Femur (tissue), 1 donor: ENCODE measurements at places on chromosomes 3 and 15.

- peak; percentile 50 for DNase-seq
Measured at GRCh38 chr3:155744010-155744625, 753 bp downstream of the PLCH1 start.

DNA sequence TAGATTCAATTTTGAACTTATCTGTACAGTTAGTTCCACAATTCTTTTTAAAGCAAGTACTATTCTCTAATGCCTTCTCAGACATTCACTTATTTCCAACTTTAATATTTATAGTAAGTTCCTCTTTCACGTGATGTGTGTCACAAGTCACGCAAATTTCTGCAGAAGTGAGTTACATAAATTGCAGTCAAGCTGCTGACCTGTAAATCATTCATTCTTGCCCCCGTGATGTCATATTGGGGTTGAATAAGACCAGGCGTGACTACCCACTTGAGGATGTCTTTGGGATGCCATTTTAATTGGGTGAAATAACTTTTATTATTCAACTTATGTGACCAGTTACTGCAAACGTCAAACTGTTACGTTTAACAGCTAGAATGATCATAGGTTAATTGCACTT, 15.1 kb downstream of the PPARG start:
- DNase-seq: no peak

- DNase-seq: no peak
Measured at GRCh38 chr15:88479169-88479568, 11.7 kb downstream of the MRPS11 start.

DNA sequence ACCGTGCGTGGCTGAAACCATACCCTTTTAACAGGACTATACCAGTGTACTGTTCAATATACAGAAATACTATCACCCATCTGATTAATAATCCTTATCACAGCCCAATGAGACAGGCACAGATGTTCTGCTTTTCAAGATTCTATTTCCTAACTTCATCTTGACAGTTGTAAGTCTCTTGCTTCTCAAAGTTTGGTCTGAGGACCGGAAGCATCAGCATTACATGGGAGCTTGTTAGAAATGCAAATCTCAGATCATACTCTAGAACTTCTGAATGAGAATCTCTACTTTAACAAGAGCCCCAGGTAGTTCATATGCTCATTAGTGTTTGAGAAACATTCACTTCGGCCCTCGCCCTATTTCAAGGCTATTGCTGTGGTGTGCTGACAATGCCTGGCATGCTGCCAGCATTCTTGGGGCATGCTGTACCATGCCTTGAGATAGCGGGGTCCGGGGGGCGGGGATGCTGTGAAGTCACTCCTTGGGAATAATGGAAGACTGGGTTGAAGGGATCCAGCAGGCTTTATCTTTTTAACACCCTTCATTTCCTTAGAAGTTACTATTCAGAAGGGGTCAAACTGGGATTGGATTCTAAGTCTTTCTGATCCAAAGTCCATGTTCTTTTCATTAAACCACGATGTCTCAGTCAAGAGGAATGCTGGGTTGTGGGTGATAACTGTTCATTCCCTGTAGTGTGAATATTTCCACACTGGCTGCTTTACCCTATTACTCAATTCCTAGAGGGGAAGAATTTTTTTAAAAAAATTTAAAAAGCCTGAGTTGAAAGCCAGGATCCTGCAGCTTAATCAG, 194.7 kb downstream of the LPP start:
- DNase-seq: peak; percentile 51

GRCh38 chr3:60282866-60283265, 968.4 kb downstream of the FHIT start:
- DNase-seq: no peak

DNA sequence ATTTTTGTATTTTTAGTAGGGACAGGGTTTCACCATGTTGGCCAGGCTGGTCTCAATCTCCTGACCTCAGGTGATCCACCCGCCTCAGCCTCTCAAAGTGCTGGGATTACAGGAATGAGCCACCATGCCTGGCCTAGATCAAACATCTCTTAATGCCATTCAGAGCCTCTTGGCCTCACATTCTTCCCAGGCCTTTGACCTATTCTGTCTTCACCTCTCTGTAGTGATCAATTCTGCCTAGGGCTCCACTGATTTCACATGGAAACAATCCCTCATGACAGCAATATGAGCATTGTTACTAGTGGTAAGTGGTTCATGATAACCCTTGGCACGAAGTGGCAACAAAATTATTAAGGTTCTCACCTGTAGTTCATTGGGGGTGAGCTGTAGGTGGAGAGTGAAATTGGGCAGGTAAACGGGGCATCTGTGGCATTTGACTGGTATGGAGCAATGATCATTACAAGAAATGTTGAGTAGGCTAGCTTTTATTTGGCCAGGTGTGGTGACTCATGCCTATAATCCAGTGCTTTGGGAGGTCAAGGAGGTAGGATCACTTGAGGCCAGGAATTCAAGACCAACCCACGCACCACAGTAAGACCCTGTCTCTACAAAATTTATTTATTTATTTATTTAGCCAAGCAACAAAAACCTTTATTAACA, 4.8 kb upstream of the ARPIN start:
- DNase-seq: no peak

GRCh38 chr3:121974601-121975111, 47.4 kb downstream of the ILDR1 start:
- DNase-seq: no peak

GRCh38 chr15:39890621-39891020, 29.4 kb downstream of the GPR176 start:
- DNase-seq: no peak

- DNase-seq: no peak
Measured at GRCh38 chr15:44308415-44308814, 19.9 kb downstream of the GOLM2 start.

DNA sequence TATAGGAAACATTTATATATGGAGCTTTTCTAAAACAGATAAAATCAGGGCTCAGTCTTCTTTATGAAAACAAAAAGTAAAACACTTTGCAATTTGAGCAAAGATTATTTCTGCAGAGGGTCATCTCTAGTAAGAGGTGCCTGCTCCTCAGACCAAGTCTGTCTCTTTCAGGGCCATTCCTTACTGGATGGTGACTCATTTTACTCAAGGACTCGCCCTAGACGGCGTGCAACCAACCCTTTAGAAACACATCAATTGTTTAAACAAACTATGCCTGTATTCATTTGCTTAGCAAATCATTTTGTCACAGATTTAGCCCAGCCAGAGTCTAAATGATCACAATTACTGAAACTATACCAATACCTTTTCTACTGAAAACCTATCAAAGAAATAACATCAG, 242.8 kb upstream of the ICE2 start:
- DNase-seq: no peak

DNA sequence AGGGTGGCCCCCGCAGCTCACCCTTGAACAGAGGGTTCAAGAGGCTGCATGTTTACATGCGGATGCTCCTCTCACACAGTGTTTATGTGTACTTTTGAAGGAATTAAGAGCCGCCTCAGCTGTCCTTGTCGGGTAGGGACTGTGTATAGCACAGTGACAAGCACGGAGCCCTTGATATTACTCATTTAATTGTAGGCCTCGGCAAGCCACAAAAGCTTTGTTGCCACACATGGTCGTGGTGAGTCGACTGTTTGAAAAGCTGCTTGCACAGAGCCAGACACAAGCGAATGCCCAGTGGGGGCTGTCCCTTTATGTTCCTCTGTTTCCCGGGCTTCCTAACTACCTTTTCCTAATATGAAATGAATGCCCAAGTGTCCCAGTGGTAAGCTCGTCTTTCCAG, 4.5 kb downstream of the ESYT3 start:
- no peak for DNase-seq

- DNase-seq: peak; percentile 84
Measured at GRCh38 chr3:8733332-8734094, at the start of gene CAV3. CAV3 (plus strand) TSS chr3:8733802; CDS start chr3:8733877, 75 bp downstream.

DNA sequence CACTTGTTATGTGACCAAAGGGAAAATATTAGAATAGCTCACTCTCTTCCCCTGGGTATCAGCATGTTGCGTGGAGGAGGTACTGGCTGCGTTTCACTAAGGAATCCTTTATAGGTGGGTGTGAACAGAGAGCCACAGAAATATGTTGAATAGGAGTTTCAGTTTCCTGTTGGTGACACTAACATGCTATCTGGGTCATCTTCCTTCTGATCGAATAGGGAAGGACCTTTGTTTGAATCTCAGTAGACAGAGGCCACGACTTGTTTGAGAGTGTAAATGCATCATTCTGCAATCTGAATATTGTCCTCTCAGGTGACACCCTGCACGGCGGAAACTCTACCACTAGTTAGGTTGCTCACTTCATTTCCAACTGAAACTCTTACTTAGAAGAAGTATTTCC, 157.9 kb upstream of the SLC2A2 start:
- no peak for DNase-seq

DNA sequence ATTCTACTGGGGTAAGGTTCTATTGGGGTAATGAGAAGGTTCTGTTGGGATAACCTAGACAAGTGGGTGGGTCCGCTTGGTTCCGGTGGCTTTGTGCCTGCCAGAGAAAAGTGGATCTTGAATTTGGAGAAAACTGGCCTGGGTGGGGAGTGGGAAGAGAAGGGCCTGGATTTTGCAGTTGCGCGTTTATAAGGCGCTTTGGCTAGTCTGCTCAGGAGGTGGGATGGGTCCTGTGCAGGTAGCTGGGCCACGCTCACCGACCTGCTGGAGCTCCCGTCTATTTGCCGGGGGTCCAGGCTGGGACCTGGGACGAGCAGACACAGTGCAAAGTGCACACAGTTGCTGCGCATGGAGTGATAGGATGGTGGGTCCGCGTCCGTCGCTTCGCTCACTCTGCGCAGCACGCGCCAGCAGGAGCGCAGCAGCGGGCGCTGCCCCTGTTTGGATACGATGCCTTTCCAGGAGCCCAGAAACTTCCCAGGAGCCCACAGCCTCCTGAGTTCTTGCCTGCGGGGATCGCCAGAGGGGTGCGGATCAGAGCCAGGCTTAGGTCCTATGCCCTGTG, 1.3 kb upstream of the AP3B2 start:
- no peak for DNase-seq

DNA sequence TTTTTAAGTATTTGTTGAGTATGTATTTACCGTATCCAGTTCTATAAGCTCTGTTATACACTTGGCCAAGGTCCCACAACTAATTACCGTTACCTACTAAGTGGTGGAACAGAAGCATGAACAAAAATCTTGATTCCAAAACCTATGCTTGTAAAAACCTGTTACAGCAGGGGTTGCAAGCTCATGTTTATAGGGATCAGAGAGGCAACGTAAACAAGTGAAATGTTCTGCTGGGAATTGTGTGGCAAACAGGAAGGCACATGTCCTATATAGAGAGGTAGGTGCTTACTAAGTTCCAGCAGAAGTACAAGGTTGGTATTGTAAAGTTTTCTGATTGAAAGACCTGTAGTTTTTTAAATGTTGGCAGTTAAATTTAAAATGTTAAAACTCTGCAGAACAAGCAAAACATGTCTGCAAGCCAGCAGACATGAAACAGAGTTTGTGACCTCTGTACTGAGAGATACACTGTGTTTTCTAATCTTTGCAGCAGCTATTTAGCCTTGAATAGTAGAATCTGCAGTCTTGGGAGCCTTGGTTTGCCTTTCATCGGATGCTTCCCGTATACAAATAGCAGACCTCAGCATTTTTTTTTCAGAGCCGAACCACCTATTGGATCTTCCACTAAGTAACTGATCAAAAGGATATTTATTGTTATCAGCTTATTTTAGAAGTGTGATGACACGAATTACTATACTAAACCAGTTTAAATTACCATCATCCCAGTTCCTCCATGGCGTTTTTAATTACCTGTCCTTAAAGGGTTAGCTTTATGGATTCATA, 11.4 kb downstream of the IREB2 start:
- DNase-seq: no peak

- DNase-seq: peak; percentile 58
Measured at GRCh38 chr3:50602595-50603191, 8.9 kb downstream of the CISH start.

- no peak for DNase-seq
Measured at GRCh38 chr3:24141548-24141947, 196.5 kb downstream of the NR1D2 start.

DNA sequence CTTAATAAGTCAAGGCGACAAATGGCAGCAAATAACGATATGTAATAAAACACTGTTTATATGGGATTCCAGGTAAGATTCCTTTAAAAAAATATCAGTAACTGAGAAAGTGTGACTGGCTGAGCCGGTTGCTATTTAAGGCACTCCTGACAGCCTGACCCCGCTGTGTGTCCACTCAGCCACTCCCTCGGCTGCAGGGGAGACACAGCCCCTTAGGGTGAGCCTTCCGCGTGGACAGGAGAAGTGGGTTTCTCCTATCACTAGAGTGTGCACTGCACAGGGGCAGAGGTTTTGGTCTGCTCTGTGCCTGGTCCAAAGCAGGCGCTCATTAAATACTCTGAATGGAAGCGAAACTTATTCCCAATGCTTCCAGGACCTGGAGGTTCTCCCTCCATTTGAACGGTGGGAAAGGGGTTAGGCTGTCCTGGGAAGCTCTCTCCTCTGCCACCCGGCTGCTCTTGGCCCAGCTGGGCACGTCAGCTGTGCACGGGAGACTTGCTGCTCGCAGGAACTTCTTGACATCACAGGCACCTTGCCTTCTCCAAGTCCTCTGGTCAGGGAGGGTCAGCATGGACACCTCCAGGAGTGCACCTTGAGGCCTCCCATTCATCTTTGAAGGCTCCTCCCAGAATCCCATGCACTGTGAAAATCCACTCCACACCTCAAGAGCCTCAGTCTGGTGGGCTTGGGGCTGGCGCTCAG, 43.3 kb upstream of the SLCO2A1 start:
- DNase-seq: no peak

DNA sequence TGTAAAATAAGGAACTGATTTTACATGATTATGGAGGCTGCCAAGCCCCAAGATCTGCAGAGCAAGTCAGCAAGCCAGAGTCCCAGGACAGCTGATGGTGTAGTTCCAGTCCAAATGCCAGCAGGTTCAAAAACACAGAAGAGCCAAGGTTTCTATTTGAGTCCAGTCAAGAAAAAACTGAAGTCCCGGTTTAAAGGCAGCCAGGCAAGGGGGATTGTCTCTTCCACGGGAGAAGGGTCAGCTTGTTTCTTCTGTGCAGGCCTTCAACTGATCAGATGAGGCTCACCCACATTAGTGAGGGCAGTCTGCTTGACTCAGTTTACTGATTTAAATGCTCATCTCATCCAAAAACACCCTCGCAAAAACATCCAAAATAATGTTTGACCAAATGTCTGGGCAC, 246.2 kb downstream of the PLCL2 start:
- peak; percentile 8 for DNase-seq

DNA sequence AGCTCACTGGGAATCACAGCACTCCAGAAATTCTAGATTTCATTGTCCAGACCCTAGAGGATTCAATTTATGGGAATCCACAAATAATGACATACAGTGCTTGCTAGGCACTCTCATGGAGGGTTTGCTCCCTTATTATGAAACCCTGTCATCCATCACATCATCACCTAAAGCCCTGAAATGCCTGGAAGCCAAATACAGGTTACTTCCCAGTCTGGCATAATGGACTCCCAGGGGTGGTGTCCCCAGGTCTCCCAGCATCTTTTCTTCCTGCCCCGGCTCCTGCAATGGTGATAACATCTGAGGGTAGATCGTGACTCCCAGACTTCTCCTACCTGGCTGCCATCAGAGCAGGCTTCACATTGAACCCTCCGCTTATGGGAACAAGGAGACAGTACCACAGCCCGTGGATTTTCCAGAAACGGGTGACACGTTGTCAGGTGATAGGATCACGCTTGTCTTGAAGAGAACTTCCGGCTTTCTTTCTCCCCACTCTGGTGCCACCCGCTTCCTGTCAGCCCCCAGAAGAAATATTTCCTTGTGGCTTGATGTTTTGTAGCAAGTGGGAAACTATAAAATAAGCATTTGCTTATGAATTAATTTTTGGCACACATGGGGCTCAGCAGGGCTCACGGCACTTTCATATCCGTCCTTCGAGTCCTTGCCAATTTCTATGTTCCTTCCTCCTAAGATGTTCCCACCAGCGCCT, 238.7 kb upstream of the BHLHE40 start:
- DNase-seq: no peak
